ENCODE measurements at places on chromosomes 6 and 20.

- DNase-seq = no peak
Observed at GRCh38 chr6:22361576-22361975, 64.7 kb upstream of the PRL start.

GRCh38 chr6:89939144-89939543 is 44.9 kb downstream of the GJA10 start:
- no peak for DNase-seq

DNA sequence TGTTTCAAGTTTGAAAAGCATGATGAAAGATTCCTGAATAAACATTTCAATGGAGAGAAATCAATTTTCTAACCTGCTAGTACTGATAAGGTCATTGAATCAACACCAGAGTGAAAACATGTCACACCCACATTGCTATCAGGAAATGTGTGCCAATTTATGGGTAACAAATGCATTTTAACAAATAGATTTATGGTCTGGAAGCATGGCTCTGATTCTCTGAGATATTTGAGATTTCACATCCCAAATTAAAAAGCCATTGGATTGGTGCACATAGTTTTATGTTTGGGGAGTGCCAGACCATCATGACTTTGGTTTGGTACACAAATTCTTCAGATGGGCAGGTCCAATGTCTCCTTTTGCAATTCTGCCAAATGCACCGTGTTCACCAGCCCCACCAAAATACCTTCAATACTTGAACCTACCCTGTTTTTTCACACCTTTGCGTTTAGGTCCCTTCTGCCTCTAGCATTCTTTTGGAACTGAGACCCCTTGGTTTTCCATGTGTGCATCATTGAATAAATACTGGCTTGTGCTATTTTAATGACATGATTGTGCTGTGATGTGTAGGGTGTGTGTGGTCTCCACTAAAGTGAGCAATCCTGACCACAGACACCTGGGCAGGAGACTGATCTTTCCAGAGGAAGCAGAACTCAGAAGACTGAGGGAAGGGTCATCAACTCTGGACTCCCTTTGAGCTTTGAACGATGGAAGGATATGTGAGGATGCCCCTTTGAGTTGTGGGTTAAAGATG is 20.4 kb downstream of the IL20RA start:
- no peak for DNase-seq

GRCh38 chr6:43093436-43094289 is 17.5 kb downstream of the PTK7 start:
- no peak for DNase-seq

DNA sequence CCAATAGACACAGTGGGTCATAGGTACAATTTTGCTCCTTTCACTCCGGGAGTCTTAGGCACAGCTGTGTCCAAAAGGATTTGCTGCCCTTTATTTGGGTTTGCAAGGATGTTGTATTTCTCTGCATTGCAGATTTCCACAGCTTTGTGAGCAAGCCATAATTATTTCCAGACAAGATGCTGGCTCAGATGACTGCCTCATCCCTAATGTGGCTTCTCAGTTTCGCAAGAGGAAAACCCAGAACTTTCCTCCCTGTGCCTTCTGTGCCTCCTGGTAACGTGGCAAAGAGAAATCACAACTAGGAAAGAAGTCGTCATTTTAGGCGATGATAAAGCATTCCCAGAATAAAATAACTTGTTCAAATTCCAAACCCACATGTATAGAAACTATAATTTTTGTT is 33.7 kb downstream of the FAM50B start:
- DNase-seq = no peak

DNA sequence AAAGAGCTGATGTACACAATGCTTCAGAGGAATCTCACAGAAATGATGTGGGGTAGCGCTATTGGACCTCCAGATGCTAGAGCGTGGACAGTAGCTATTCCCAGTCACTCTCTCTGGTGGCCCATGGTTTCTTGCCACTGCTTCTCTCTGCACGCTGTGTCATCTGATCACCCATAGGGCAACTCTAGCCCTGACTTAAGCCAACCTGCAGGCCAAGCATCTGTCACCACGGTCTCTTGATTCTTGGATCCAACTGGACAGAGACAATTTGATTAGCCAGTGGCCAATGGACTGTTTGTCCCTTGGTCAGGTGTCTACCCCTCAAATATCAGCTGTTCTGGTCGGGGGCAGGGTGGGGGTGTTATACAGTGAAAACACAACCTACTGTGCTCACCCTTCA is 42.4 kb upstream of the TRAF3IP2 start:
- DNase-seq = no peak

GRCh38 chr20:34049897-34050695 is 56.4 kb downstream of the RALY start:
- DNase-seq = no peak

DNA sequence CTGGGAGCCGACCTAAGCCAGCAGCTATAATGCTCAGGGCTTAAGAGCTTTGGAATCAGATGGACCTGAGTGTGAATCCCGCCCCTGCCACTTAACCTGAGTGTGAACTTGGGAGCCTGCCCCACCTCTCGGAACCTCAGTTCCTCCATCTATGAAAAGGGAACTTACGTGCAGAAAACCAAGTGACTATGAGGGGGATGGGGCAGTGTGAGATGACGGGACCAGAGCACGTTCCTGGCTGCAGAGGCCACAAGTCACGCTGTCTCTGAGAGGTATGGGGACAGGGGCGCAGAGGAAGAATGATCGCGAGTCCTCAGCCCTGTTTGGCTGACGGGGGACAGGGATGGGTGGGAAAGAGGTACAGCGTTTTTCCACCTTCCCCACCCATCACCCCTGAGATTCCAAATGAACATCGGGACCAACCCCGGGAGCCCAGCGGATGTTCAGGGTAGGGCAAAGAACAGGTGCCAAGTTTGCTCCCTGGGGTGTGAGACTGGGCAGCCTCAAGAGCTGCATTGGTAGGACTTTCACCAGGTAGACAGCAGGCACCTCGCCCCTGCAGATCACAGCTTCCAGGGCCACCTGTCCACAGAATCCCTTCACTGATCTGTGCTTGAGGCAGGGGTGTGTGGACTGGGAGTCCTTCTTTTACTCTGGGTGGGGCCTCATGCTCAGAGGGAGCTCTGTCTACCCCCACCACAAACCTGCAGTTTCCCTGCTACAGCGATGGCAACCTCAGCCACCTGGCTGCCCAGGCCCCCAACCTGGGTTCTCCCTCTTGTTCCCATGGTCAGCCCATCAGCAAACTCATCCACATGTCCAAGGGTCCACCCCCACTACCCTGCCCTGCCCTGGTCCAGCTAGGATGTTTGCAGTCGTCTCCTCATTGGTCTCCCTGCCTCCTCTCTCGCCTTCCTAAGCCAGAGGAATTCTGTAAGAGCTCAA is 85.8 kb downstream of the CEBPB start:
- no peak for DNase-seq

GRCh38 chr20:39983655-39984054 is 705.4 kb downstream of the MAFB start:
- no peak for DNase-seq

DNA sequence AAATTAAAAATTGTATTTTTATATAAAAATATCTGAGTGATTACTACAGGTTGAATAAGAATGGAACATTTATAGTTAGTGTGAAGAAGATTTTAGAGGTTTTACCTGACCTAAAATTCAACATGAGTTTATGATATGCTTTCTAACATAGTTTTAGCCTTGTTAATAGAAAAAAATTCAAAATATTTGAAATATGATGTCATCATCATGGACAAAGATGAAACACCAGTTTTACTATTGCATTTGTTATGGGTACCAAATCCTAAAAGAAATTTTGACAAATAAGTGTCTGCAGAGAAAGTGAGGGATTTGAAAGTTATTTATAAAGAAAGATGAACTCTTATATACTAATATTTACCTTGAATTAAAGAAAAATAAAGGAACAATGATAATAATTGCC is 479.7 kb downstream of the TBC1D32 start:
- DNase-seq = no peak

- DNase-seq = no peak
Observed at GRCh38 chr6:136030131-136030530, 178.6 kb downstream of the PDE7B start.

Measured in stimulated activated CD8-positive, alpha-beta memory T cell treated with anti-CD3 and anti-CD28 coated beads, Interleukin-7, amount 100 ng/mL, for 1 hour (primary cell).